ENCODE measurements at places on chromosomes 1 and 21.

DNA sequence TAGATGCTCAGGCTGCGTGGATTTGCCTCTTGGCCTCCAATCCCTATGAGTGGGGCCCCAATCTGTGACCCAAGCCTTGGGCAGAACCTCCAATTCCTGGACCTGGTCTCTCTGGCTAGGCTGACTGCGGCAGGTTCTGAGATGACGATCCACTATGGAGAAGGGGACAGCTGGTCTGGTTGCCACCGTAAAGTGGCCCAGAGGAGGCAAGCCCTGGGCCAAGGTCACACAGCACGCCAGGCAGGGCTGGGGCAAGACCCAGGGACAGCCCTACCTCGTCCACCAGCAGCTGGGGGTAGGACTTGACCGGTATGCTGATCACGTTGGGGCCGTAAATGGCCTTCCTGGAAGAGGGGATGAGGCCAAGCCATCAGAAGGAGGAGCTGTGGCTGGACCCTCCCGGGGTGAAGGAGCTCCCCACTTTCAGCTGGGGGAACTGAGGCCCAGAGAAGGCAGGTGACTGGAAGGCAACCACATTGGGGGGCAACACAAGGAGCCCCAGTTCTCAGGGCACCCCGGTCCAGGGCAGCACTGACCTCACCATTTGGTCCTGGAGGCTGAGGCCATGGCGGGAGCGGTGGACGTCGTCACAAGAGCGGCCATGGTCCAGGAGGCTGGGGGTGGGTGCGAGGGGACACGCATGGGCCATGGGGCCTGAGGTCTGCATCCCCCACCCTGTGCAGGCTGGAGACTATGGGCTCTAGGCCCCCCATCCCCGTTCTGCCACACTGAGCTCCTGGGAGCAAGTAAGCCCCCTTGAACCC is 9.8 kb downstream of the ATP13A2 start:
- DNase-seq = no peak

DNA sequence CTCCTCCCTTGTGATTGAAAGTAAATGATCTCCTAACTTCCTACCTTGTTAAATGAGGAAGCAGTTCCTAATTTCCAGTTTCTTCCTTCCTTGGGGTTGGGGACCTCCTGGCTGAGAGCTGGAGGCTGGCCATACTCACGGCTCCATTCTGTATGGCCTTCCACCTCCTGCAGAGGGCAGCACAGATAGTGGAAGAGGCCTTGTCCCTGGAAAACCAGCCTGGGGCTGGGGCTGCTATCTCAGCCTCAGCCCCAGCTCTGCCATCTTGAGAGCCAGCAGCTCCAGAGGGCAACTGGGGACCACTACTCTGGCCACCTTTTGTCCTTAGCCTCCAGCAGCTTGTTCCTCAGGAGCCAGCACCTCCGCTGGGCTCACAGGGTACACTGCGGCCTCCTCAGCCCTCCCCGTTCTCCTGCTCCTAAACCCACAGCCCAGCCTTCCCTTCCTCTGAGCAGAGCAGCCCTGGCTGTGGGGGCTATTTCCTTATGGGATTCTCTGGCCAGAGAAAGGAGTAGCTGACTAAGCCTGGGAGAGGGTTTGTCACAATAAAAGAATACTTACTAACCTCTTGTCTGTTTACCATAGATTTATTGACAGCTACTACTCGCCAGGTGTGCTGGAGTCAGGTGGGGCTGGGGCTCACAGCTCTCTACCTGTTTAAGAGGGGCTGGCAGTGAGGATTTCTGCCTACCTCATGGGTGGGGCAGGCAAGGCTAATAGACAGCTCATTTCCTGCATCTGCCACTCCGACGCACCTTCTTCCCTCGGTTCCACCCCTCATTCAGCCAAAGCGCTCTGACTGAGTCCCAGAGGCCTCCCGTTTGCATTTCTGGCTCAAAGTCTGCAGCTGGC is 6.3 kb downstream of the TMEM234 start:
- peak; percentile 63 for DNase-seq

GRCh38 chr1:204366759-204367158 is 7.0 kb upstream of the PLEKHA6 start:
- DNase-seq = no peak

DNA sequence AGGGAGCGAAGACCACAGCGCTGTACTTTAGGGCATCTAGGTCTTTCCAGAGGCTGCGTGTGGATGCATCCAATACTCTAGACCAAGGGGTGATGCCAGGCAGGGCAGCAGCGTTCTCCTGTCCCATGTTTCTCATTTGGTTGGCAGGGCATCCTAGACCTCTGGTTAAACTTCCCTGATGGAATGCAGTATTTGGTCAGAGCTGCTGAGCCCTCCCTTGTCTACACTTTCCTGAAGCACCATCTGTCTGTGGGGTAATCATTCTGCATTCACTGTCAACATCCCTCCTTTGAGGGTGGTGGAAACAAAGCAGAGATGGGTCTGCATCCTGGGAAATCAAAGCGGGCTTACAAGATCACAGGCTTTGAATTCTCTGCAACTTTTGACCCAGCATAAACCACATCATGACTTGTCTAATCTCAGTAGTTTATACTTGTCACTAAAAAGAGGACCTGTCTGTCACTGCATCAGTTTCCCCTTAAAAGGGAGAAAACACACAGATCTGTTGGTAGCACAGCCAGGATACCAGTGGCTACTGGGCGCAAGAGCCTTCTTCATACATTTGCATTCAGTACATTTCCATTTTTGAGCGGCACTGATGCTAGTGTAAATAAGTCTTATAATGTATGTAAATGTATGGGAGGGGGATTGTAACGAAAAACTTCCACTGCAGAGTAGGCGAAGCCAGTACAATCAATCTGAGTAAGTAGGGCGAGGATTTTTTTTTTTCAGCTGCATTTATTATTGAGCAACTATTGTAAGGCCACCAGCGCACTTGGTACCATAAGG is 106.3 kb downstream of the GALNT2 start:
- DNase-seq = no peak

- no peak for DNase-seq
These were observed 32.0 kb upstream of the PSEN2 start for GRCh38 chr1:226838456-226838855.

DNA sequence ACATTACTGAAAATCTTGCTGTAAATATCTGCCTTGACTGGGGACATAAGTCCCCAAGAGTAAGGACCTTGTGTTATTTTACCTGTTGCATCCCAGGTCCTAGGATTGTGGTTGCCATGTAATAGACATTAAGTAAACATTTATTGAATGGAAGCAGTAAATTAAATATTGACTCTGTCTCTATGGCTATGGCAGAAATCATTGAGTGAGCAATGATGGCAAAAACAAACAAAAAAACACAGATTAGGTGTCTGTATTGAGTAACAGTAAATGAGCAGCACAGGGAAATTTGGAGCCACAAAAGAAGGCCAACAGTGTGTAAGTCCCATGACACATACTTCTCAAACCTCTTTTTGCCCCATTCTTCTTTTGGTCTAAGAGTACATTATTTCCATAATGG is 240.4 kb downstream of the NFIA start:
- DNase-seq = no peak

DNA sequence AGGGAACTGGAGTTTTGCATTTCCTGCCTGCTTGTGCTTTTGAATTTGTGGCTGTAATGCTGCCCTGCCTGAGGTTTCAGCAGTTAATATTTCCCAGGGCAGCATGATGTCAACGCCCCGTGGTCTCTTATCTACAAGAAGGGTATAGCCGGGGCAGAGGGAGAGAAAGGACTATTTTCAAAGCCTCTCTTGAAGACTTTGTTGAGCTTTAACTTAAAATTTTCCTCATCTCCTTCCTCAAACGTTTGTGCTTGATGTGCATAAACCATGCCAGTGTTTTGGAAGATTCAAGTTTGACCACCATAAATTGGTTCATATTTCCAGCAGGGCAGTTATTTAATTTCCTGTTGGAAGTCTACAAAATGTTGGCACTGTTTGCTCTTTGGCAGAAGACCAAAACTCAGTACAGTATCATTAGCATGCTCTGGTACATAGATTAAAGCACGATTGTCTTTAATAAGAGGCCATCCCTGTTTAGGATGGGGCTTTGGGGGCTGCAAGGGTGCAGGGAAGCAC is 43.4 kb downstream of the ROR1 start:
- DNase-seq = no peak

GRCh38 chr1:32696041-32696440 is 6.5 kb downstream of the SYNC start:
- DNase-seq = no peak

DNA sequence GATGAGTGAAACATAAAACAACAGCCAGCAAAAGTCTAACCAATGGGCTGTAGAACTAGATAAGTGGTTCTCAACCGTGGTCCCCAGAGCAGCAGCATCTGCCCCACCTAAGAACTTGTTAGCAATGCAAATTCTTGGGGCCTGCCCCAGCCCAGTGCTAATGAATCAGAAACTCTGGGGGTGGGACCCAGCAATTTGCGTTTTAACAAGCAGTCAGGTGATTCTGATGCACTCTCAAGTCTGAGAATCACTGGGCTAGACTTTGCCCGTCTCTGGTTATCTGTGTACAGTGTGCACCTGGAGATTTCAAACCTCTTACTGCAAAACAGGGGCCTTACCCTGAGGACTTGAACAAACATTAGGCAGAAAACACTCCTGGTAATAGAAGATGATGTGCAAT is 66.5 kb downstream of the PLXNA2 start:
- no peak for DNase-seq

- DNase-seq = no peak
These were observed 12.6 kb upstream of the LAPTM5 start for GRCh38 chr1:30770150-30770549.

GRCh38 chr21:45833414-45833813 is 148.2 kb upstream of the COL6A1 start:
- no peak for DNase-seq

- no peak for DNase-seq
These were observed 1.7 kb downstream of the PTPRU start for GRCh38 chr1:29237852-29238619.

DNA sequence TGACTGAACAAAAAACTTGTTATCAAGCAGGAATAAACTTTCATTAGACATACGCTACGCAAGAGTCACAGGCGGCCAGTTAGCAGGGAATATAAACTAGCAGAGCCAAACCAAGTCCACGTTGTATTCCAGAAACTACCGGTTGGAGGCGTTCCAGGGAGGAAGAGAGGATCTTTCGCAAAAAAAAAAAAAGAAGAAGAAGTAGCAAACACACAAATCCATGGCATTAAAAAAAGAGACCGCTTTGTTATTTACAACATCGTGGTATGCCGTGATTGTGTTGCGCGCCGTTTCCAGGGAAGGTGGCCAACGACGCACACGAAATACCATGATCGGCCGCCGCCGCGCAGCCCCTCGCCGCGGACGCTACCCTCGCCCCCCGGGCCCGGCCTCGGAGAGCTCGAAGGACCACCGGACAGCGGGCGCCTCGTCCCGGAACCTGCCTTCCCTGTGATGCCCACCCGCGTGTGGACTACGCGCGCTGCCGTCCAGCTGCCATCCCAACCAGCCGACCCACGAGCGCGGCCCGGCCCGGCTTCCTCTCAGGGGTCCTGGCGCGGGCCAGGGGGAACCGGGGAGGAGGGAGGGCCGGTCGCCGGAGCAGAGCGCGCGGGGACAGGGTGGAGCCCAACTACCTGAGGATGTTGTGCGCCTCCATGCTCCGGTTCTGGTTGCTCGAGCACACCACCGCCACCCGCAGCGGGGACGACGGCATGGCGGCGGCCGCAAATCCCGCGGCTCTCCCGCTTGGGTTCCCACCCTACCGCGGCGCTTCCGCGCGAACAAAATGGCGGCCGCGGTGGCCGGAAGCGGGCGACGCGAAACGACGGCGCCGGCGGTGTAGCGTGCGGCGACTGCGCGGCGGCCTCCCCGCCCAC is 581 bp downstream of the SSU72 start:
- DNase-seq = peak; percentile 77

DNA sequence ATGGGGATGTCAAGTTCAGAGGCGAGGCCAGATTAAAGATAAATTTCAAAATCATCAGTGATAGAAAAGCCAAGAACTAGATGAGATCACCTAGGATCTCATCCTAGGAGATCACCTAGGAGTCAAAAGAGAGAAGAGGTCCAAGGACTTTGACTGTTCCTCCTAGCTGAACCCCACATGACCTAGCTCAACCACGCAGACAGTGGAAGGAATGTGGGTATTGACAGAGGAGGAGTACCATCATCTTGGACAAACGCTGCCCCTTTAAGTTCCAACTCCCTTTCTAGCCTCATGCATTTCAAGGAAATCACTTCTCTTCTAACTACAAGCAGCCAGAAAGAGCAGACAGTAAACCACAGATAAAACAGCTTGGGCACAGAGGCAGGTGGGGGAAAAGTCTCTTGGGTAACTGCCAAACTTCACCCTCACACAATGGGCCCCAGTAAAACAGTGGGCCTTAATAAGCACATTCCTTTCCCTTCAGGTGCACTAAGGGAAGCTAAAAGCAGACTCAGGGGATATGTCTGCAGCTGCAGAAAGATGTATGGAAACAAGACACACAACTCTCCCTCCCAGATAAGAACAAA is 12.5 kb upstream of the FAM76A start:
- no peak for DNase-seq

DNA sequence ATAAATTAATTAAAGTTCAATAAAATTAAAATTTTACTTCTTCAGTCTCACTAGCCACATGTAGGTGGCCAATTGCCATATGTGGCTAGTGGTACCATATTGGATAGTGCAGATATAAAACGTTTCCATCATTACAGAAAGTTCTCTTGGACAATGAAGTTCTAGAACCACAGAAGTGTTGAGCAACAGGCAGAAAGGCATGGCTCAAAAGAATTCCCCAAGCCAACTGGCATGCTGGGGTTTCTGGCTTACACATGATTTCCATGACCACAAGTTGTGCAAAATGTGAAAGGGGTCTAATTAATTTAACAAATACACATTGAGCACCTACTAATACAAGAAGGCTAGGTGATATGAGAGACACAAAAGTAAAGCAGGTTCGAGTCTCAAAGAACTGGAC is 72.2 kb upstream of the CDC42BPA start:
- DNase-seq = no peak

- peak; percentile 82 for DNase-seq
These were observed 141.3 kb downstream of the SPATA46 start for GRCh38 chr1:162235241-162235800.

DNA sequence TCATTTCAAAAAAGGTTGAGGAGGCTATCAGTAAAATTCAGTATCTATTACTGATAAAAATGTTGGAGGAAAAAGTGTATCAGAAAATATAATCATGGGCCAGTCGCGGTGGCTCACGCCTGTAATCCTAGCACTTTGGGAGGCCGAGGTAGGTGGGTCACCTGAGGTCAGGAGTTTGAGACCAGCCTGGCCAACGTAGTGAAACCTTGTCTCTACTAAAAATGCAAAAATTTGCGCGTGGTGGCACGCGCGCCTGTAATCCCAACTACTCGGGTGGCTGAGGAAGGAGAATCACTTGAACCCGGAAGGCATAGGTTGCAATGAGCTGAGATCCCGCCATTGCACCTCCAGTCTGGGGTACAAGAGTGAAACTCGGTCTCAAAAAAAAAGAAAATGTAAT is 5.3 kb upstream of the ATP1A4 start:
- DNase-seq = no peak

DNA sequence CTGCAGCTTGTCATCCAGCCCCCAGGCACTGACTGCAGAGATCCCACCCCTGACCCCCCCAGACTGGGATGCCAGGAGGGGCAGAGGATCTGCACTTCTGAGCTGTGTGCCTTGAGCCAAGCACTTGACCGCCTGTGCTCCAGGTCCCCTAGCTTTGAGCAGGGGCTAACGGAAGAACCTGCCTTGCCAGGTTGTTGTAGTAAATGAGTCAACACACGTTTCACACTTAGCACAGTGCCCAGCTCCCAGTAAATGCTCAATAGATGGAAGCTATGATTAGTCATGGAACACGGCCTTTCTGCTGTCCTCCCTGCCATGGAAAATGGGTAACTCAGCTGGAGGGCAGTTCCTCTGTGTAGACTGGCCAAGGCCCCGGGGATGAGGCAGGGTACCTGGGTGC is 24.1 kb downstream of the IFFO2 start:
- DNase-seq = no peak
